ENCODE measurements at places on chromosomes 12 and 14.

DNA sequence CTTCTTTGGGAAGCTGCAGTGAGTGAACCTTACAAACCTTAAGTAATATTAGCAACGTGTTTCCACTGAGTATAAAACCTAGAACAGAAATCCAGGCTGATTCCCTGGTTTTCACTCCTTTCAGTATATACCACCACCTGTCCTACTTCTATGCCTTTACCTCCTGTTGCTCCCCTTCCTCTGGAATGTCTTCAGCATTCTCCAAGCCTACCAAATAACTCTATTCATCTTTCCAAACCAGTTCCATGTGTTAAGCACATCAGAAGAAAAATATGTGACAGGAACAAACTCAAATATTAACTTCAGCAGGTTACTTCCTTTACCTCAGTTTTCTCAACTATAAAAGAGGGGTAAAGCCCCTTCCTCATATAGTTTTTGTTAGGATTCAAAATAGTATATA, 39.8 kb downstream of the LIMA1 start:
- DNase-seq: no peak

- no peak for DNase-seq
Measured at GRCh38 chr12:57816855-57817151, 1.7 kb downstream of the AVIL start.

GRCh38 chr12:130700492-130701401, 15.4 kb downstream of the RIMBP2 start:
- no peak for DNase-seq

- DNase-seq: no peak
Measured at GRCh38 chr12:119446459-119446858, 111.9 kb downstream of the CCDC60 start.

GRCh38 chr12:119014368-119014767, 33.0 kb downstream of the SRRM4 start:
- no peak for DNase-seq

- no peak for DNase-seq
Measured at GRCh38 chr14:99462210-99462609, 18.4 kb downstream of the SETD3 start.

DNA sequence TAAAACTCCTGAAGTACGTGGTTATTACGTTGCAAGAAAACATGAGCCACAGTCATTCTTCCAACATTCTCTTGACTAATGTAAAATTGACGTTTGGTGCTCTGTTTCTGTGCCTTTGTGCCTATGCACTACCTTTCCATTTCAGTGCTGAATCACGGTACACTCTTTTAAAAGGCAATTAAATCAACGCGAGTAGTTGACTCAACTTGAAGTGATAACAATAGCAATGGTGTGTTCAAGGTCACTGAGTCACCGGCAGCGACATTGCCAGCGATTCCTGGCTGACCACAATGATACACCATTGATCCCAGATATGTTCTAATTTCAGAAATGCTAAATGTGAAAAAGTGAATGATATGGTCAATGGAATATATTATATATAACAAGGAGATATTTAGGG, 17.8 kb downstream of the AK7 start:
- DNase-seq: no peak
